Activated naive CD8-positive, alpha-beta T cell treated with anti-CD3 and anti-CD28 coated beads for 36 hours (primary cell): ENCODE measurements at places on chromosomes 1 and 21.
A peak's percentile ranks its signal among the peaks of the same experiment; 100 is the strongest.

GRCh38 chr1:109595531-109595930 lies 23.9 kb downstream of the GNAT2 start:
- DNase-seq, result no peak

- no peak for DNase-seq
Measured at GRCh38 chr1:214854126-214854875, 228.2 kb upstream of the KCNK2 start.

DNA sequence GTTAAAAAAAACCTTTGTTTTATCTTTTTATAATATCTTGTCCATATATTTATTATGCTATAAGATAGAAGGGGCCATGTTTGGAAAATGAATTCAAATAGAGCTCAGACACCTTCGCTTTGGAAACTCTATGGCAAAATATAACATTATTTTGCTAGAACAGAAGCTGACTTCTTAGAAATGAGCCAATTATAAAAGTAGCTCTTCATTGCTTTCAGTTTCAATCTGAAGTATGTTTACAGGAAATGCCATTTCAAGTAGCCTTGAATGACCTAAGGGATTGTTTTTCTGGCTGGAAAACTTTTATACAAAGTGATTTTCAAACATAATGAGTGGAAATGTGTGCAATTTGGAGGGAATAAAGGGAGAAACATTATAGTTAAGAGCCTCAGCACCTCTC lies 37.8 kb upstream of the GBP5 start:
- no peak for DNase-seq

GRCh38 chr21:41405321-41405720 lies 20.7 kb upstream of the MX1 start:
- no peak for DNase-seq

- no peak for DNase-seq
Measured at GRCh38 chr1:181150273-181150672, 61.8 kb downstream of the IER5 start.

DNA sequence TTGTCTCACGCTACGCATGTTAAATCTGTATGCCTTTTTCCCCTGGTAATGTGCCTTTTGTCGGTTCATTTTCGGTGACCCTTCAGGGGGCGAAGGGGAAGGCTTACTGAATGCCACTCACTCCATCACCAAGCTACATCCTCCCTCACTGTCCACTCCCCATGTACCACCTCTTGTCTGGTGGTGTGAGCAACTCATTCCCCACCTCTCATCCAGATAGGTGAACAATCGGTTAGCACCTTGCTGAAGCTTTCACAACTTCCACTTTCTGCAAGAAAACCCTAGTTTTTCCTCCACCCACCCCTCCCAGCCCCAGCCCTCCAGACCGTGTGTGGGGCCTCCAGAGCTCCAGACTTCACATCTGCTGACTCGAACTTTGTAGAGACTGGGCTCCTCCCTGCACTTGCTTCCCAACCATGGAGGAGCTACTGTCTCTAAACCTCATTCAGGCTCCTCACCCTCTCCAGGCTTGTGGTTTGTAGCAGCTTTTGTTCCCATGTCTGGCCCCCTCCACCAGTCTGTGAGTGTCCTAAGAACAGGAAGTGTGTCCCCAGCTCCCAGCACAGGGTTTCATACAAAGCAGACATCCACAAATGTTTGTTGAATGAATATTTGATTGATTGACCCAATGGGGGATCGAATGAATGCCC lies 48.4 kb upstream of the RUNX3 start:
- DNase-seq, result no peak

DNA sequence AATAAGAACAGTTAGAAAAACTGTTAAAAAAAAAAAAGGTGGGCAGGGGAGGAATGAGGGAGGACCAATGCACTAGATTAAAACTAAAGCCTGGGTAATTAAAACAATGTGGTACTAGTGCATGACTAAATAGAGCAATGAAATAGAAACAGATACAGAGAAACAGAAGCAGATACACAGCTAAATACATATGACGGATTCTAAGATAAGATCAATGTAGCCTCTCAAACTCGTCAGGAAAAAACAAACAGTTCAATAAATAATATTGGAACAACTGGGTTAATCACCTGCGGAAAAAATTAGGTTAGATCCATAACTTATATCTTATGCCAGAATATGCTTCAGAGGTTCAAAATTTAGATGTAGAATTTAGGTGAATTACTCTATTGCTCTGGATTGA lies 68.2 kb downstream of the ERO1B start:
- DNase-seq, result no peak

GRCh38 chr1:16967095-16967575 lies 13.3 kb downstream of the MFAP2 start:
- no peak for DNase-seq

- no peak for DNase-seq
Measured at GRCh38 chr1:25135909-25136308, 96.4 kb downstream of the SYF2 start.

DNA sequence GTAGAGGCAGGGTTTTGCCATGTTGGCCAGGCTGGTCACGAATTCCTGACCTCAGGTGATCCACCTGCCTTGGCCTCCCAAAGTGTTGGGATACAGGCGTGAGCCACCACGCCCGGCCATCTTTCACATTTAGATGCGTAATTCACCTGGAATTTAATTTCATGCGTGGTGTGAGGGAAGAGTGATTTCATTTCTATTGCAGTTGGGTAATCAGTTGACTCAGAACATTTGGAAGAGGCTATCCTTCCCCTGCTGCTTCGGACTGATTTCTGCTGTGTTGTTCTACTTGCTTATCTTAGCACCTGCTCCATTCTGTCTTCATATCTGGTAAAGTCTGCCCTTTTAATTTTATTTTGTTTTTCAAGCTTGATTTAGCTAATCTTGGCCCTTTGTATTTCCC lies 19.1 kb downstream of the DIP2A start:
- DNase-seq, result no peak

- no peak for DNase-seq
Measured at GRCh38 chr1:230335861-230336522, 90.1 kb downstream of the PGBD5 start.

DNA sequence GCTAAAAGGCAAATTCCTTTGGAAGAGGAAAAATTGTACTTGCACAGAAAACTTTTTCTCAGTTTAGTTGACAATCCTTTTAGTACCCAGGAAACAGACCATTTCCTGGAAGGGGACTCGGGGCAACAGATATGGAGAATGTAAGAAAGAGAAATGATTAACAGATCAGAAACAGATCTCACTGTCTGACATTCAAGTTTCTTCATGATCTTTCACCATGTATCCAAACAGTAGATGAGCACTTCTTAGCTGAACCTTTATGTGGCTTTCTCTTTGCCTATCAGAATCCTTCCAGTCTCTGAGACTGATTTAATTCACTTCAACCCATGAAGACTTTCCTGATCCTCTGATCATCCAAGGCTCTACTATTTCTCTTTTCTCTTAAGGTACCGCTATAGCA lies 2.7 kb downstream of the TTLL7 start:
- DNase-seq, result no peak

DNA sequence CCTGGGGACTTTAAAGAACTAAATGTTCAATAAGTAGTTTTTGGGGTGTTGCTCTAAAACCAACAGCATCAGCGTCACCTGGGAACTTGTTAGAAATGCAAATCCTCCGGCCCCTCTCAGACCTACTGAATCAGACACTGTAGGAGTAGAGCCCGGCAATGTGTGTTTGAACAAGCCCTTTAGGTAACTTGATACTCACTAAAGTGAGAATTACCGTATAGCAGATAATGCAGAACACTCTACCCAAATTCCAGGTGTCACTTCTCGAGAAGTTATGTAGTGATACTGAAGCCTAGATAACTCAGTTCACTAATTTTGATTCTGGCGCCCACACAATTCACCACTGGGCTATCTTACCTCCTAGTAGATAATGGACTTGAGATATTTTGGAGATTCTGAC lies 3.7 kb upstream of the DPT start:
- no peak for DNase-seq

- no peak for DNase-seq
Measured at GRCh38 chr1:49197081-49197480, 420.4 kb upstream of the BEND5 start.

GRCh38 chr1:229411434-229412055 lies 22.3 kb downstream of the ACTA1 start:
- no peak for DNase-seq

- DNase-seq, result no peak
Measured at GRCh38 chr1:59502009-59502691, 205.3 kb downstream of the FGGY start.

DNA sequence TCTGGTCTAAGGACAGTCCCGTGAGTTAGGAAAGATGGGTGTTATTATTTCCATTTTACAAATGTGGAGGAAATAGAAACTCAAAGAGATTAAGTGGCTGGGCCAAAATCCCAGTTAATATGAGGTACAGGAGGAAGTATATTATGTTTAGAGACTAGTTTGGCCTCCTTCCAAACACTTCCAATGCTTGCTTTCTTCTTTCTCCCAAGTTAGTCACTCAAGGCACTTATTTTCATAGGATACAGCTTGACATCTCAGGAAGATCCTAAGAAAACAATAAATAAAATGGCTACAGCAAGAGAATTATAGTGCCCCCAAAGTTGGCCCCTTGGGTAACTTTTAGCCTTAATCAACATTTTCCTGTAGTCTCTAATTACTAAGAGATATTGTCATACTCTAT lies 47.5 kb upstream of the IPO9 start:
- no peak for DNase-seq

DNA sequence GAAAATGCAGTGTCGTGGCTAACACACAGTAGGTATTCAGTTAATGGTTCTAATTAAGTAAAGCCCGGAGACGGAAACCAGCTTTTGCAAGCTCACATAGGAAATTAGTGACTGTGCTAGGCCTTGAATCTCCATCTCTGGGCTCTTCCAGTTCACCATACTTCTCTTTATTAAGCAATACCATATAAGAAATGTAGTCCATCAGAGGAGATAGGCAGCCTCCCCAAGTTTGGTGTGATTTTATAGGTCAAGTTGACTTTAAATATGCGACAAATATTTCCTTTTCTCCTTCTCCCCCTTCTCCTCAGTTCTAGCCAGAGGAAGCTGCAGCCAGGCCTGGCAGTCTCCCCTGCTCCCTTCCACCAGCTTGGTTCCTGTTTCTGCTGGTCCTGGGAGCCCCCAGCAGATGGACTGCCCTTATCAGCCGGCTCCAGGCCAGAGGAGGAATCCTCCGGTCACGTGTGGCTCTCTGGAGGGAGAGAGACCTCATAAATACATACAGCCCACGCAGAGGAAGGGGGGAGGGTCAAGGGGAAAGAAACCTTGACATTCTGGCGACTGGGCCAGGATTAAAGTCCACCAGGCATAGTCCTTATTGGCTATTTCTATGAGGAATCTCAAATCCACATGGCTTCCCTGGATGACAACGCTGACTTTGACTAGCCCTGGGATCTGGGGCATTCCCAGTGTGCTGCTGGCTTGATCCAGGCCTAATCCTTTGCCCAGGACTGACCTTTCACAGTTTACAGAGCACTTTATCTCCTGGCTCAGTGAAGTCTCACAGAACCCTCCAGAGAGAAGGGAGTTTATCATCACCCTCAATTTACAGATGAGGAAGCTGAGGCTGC lies 115.1 kb upstream of the JUN start:
- no peak for DNase-seq

DNA sequence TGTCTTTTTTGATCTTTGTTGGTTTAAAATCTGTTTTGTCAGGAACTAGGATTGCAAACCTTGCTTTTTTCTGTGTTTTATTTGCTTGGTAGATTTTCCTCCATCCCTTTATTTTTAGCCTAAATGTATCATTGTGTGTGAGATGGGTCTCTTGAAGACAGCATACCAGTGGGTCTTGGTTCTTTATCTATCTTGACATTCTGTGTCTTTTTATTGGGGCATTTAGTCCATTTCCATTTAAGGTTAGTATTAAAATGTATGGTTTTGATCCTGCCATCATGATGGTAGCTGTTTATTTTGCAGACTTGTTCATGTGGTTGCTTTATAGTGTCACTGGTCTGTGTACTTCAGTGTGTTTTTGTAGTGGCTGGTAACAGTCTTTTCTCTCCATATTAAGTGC lies 14.1 kb downstream of the ZNF678 start:
- no peak for DNase-seq

DNA sequence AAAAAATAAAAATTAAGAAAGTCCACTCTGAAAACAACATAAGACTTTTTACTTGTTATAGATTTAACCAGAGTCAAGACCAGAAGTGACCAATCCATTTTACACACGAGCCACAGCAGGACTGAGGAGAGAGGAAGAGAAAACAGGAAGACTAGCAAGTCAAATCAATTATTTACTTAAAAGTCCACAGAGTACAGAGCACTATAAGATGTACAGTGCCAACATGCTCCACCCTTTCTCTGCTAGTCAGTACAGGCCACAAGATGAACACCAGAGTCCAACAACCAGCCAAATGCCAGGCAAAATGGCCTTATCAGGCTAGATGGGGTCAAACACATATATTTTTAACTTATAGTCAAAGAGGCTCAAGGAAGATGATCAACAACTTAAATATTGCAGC lies 19.5 kb downstream of the LUZP1 start:
- no peak for DNase-seq

DNA sequence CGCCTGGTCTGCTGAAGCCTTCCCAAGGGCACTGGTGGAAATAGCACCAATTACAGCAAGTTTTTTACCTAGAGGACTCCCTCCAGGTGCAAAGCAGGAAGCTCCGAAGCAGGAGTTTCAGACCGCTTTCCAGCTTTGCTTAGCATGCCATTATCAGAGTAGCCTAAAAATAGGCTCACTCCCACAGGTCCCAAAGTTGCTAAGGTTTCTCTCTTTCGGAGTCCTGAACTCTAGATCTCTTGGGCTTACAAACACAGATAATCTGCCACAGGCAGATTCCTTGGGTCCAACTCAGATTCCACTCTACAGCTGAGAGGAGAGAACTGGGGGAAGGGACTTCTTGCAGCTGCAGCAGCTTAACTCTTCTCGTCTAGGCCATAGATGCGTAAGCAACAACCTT lies 22.5 kb downstream of the ZMYND12 start:
- DNase-seq, result no peak

DNA sequence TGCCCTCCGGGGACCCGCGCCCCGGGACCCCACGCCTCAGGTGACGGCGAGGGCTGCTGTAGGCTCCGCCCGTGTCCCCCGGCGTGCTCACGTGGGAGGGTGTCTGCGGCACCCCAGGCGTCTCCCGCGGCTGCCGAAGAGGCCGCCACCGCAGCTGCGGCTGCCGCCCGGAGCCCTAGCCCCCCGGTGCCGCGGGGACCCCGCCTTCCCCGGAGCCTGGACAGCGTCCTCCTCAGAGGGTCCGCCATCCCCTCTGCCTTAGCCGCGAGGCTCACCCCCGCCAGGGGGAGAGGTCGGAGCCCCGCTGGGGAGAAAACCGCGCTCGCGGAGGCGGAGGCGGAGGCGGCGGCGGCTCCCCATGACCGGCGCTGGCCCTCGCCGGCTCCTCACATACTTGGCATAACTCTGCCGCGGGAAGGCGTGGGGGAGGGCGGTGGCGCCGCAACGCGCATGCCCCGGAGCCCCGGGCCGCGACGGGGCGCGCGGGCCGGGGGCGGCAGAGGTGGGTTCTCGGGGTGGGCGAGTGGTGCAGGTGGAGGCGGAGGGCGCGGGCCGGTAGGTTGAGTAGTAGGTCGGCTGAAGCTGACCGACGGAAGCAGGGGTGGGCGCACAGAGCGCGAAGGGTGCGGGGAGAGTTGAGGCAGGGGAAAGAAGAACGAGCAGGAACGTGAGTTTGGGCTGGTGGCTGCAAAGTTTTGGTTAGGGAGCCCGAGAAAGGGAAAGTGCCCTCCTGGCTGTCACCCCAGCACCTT lies 700 bp upstream of the SYDE2 start:
- peak; percentile 71 for DNase-seq

- no peak for DNase-seq
Measured at GRCh38 chr1:169474302-169474995, 11.3 kb downstream of the SLC19A2 start.

GRCh38 chr1:27057801-27058625 lies 45.4 kb upstream of the TENT5B start:
- no peak for DNase-seq
